SJSA1 (cell line): ENCODE measurements at places on chromosomes 3 and 15. TPM values are rescaled to one million over a fixed set of nuclear protein-coding genes. Genes with fewer than 3 reads are reported as not detected.
A peak's percentile ranks its signal among the peaks of the same experiment; 100 is the strongest.

ALDH1L1 gene
- total RNA-seq = not detected in 2 replicates

C3orf20 gene
- not detected in 2 replicates for total RNA-seq

CTXN2 gene
- not detected in 2 replicates for total RNA-seq

IL1RAP gene
- total RNA-seq = 20.1 and 29.6 TPM in 2 replicates

- H3K4me3 ChIP-seq = no peak overlapping the region
- no peaks in the 10 kb centered on the region for H3K4me1 ChIP-seq
- no peak overlapping the region for H3K27ac ChIP-seq
- DNase-seq = no peak
Observed at GRCh38 chr15:76991741-76992645, 2.9 kb upstream of the PSTPIP1 start.

DNA sequence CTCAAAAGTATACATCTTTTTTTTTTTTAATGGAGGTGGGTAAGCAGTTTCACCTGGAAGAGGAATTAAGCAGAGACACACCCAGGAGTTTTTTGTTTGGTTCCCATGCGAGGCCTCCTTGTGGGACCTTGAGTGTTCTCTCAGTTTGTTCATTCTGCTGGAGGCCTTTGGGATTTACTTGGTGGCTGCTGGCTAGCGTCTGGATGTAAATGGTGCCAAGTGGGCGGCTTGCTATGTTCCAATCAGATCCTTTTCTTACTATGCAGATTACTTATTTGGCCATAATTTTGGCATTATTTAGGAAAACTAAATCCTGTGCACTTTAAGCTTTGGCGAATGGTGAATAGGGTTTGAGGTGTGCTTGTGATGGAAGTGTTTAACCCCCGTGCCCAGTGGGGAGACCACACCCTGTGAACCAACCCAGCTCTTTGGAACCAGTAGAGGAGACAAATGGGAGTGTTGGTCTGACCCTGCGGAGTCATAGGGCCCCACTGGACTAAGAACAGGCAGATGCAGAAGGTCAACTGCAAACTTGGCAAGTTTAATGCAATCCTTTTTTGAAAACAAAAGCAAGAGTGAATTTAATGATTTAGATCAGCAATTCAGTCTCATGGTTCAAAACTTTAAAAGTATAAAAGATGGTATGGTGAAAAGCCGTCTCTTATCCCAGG, 79.4 kb downstream of the EBLN2 start:
- DNase-seq = no peak
- H3K36me3 ChIP-seq = no peaks in the 10 kb centered on the region

DNA sequence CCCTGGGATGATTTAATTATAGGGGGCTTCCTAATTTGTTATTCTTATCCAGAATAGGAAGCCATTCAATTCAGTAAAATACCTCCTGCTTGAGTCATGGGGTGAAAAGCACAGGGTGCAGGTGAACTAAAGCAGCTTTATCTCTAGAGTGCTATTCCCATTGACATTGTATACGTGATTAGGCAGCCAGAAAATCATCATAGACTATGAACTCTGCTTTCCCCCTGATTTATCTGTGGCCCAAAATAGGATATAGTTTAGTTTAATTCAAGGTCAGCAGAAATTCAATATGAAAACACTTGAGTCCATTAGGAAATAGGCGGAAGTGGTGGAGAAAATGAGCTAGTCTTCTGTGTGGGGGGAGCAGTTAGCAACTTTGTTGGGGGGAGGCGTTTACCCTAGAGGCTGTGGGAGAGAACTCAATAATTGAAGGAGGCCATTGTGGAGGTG, 18.2 kb upstream of the PRKCI start:
- DNase-seq = no peak
- no peak overlapping the region for H3K4me3 ChIP-seq
- H3K27ac ChIP-seq = no peak overlapping the region
- no peaks in the 10 kb centered on the region for H3K4me1 ChIP-seq

DNA sequence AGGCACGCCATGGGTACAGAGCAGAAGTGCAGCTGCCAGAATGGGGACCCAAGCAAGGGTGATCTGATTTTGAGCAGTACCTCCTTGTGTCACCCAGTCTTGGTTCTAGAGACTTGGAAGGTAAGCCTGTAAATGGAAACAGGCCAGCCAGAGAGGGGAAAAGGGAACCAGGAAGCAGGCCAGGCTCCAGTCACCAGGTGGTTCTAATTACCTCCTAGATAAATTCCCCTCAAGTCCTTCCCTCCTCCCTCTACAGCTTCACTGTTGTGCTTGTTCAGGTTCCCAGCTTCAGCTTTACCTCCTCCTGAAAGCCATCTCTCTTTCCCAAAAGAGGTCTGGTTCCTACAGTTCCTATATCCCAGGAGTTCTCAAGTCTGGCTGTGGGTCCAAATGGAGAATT, 58.8 kb upstream of the SLC7A14 start:
- DNase-seq = no peak
- no peak overlapping the region for H3K27ac ChIP-seq
- H3K27me3 ChIP-seq = no peaks in the 10 kb centered on the region

GRCh38 chr3:103495186-103495585, 1060.4 kb downstream of the ZPLD1 start:
- H3K27me3 ChIP-seq = no peaks in the 10 kb centered on the region
- no peak overlapping the region for H3K27ac ChIP-seq
- DNase-seq = no peak
- no peaks in the 10 kb centered on the region for H3K4me1 ChIP-seq

DNA sequence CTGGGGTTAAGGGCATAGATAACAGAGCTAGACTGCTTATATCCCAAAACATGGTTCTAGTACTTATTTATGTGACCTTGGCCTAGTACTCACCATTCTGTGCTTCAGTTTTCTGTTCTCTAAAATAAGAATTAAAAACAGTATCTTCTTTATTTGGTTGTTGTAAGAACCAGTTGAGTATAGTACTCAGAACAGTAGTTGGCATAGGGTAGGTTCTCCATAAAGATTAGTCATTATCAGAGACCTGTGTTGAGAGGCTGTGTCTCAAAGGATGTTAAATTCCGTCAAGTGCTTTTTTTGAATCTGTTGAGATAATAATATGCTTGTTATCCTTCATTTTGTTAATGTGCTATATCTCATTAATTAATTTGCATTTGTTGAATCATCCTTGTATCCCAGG, 47.4 kb upstream of the OSTN start:
- no peak for DNase-seq
- H3K36me3 ChIP-seq = no peaks in the 10 kb centered on the region
- H3K27ac ChIP-seq = no peak overlapping the region
- no peak overlapping the region for H3K4me3 ChIP-seq

GRCh38 chr3:61936344-61936937, 375.1 kb downstream of the PTPRG start:
- no peak overlapping the region for H3K4me3 ChIP-seq
- no peaks in the 10 kb centered on the region for H3K27me3 ChIP-seq
- H3K27ac ChIP-seq = no peak overlapping the region
- H3K36me3 ChIP-seq = no peaks in the 10 kb centered on the region
- DNase-seq = no peak
- no peaks in the 10 kb centered on the region for H3K4me1 ChIP-seq

- DNase-seq = no peak
- H3K36me3 ChIP-seq = no peaks in the 10 kb centered on the region
- H3K27me3 ChIP-seq = no peaks in the 10 kb centered on the region
- H3K4me1 ChIP-seq = peaks cover 36% of the 10 kb centered on the region
- no peak overlapping the region for H3K4me3 ChIP-seq
Observed at GRCh38 chr3:171811913-171812335, 1.6 kb upstream of the PLD1 start.

DNA sequence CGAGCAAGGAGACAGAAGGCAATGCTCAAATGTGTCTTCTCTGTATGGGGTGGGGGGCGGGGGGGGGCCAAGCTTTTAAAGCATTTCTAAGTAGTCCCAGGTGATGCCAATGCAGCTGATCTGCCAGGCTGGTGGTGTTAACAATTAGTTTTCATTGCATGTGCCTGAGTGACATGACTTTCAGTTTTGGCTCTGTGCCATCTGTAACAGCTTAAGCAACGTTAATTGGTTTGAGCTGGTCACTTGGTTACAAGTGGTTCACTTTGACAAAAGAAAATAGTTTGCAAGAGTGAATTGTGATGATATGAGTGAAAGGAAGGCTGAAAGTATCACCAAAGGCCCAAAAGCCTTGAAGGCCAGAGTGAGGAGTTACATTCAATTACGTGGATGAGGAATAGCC, 26.4 kb upstream of the LRIG1 start:
- DNase-seq = no peak
- H3K4me3 ChIP-seq = no peak overlapping the region
- H3K36me3 ChIP-seq = no peaks in the 10 kb centered on the region
- H3K27ac ChIP-seq = no peak overlapping the region
- H3K4me1 ChIP-seq = no peaks in the 10 kb centered on the region
- no peaks in the 10 kb centered on the region for H3K27me3 ChIP-seq

DNA sequence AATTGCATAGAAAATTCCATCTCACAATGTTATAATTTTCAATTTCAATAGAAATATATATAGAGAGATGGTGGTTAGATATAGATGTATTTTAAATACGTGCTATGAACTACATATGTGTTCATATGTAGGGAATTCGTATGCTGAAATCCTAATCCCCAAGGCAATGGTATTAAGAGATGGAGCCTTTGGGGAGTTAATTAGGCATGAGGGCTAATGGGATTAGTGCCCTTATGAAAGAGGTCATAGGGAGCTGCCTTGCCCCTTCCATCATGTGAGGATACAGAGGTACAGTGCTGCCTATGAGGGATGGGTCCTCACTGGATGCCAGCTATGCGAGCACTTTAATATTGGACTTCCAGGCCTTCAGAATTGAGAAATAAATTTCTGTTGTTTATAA, 79.6 kb upstream of the CCDC54 start:
- H3K4me1 ChIP-seq = no peaks in the 10 kb centered on the region
- H3K27me3 ChIP-seq = no peaks in the 10 kb centered on the region
- no peak overlapping the region for H3K4me3 ChIP-seq
- H3K36me3 ChIP-seq = no peaks in the 10 kb centered on the region

- H3K36me3 ChIP-seq = no peaks in the 10 kb centered on the region
- H3K27ac ChIP-seq = no peak overlapping the region
- H3K27me3 ChIP-seq = peaks cover 12% of the 10 kb centered on the region
- H3K4me1 ChIP-seq = peaks cover 4% of the 10 kb centered on the region
- H3K4me3 ChIP-seq = no peak overlapping the region
Observed at GRCh38 chr15:76967067-76967466, 27.9 kb upstream of the PSTPIP1 start.

DNA sequence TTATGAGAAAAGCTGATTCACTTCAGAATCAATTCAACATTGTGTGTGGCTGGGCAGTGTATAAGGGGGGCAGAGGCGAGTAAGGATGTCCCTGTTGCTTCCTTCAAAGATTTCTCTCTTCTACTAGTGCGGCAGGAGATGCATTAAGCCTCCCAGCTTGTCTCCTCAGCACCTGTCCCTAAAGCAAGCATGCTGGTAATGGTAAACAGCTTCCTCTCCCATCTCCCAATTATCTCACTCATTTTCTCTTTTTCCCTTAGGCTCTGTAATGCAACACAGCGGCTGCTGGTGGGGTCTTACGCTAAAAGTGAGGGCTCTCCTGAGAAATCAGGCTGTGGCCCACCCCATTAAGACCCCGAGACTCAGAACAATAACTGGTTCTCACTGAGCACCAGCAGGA, 306.4 kb upstream of the ROPN1 start:
- no peak overlapping the region for H3K27ac ChIP-seq
- H3K36me3 ChIP-seq = no peaks in the 10 kb centered on the region
- H3K4me3 ChIP-seq = no peak overlapping the region
- no peaks in the 10 kb centered on the region for H3K27me3 ChIP-seq
- peaks cover 10% of the 10 kb centered on the region for H3K4me1 ChIP-seq

DNA sequence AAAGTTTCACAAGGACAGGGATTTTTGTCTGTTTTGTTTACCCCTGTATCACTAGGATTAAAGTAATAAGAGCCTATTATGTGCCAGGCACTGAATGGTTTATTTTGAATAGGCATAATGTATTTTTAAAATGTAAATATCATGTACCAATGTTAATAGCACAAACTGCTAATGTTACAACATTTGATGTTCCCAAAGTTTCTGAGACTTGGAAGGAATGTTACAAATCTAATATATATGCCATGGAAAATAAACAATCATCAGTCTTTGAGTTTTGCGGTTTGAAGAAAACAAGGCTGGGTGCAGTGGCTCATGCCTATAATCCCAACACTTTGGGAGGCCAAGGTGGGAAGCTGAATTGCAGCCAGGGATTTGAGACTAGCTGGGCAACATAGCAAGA, 159.4 kb downstream of the CDIN1 start:
- no peaks in the 10 kb centered on the region for H3K36me3 ChIP-seq
- H3K27me3 ChIP-seq = no peaks in the 10 kb centered on the region
- peak; percentile 19 for DNase-seq

DNA sequence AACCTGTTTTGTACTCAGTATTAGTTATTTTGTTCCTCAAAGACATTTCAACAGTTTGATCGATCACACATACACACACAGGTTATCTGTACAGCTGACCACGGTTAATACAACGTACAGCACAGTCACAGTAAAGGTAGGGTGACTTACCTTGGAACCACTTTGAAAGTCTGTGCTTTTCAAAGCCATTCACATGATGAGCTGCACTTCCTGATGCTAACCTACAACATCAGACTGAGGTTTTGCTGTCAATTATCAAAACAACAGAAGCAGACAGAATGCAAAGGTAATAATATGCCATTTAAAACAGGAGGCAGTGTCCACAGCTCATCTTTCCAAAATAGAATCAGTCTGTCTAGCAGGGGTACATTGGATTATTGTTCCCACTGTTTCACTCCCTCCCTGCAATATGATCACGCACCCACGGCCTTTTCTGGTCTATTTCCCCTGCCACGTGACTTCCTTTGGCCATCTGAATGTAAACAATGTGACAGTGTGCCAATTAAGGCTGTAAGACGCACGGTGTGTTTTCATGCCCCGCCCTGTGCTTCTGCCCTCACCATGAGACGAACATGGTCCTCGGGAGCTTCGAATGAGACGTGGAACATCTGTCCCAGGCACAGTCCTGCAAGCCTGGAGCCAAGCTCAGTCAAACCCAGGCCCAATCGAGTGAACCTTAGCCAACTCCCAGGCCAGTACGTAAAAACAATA, 102.4 kb downstream of the FMN1 start:
- no peak for DNase-seq
- H3K36me3 ChIP-seq = no peaks in the 10 kb centered on the region
- H3K4me1 ChIP-seq = peaks cover 15% of the 10 kb centered on the region
- H3K27me3 ChIP-seq = no peaks in the 10 kb centered on the region
- H3K4me3 ChIP-seq = no peak overlapping the region

DNA sequence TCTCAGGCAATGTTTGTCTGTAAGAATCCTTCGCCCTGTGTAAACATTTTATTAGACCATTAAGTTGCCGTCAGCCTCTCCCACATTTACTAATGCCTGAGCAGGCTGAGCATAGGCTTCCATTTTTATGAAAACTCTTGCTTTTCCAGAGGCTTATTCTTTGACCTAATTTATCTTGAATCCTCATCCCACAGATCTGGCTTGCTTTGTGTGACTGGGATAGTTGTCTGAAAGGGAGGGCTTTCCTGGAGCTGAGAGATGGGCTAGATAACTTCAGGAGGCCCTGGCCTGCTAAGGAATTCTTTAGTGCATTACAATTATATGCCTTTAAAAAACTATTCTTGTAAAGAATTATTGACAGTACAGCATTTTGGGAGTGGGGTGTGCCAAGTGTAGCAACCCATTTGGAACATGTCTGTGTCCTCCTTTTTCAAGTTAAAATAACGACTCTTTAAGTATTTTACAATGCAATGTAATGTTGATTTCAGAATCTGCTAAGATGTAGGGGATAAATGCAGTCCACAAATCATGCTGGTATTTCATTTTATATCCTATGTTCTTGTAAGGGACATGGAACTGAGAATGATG, 52.4 kb downstream of the EEFSEC start:
- no peak overlapping the region for H3K4me3 ChIP-seq
- H3K4me1 ChIP-seq = 0 out of 2 replicates have a peak, but pooled peaks cover 5% of the 10 kb centered on the region
- H3K36me3 ChIP-seq = no peaks in the 10 kb centered on the region
- no peak overlapping the region for H3K27ac ChIP-seq
- no peak for DNase-seq
